ENCODE measurements at places on chromosomes 1 and 21. TPM values are rescaled to one million over a fixed set of nuclear protein-coding genes. Genes with fewer than 3 reads are reported as not detected.

CFAP74 gene
- total RNA-seq, result not detected

PRELP gene
- total RNA-seq, result 0.46 TPM

ADAM30 gene
- total RNA-seq, result not detected

ANKRD35 gene
- not detected for total RNA-seq

TXNIP gene
- total RNA-seq, result 63.3 TPM

PIK3CD gene
- 60.9 TPM for total RNA-seq

CACNA1S gene
- not detected for total RNA-seq
